ENCODE measurements at places on chromosomes 5 and 9.

- DNase-seq = no peak
Measured at GRCh38 chr9:84139296-84140070, 158.9 kb downstream of the RMI1 start.

DNA sequence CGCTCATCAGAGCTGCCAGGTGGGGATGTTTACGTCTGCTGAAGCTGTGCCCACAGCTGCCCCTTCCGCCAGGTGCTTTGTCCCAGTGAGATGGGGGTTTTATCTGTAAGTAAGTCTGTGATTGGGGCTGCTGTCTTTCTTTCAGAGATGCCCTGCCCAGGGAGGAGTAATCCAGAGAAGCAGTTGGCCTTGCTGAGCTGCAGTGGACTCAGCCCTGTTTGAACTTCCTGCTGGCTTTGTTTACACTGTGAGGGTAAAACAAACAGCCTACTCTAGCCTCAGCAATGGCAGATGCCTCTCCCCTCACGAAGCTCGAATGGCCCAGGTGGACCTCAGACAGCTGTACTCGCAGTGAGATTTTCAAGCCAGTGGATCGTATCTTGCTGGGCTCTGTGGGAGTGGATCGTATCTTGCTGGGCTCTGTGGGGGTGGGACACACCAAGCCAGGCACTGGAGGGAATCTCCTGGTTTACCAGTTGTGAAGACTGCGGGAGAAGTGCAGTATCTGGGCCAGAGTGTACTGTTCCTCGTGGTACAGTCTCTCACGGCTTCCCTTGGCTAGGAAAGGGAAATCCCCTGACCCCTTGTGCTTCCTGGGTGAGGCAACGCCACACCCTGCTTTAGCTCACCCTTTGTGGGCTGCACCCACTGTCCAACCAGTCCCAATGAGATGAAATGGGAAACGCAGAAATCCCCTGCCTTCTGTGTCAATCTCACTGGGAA lies 530.1 kb upstream of the DMAC1 start:
- no peak for DNase-seq

DNA sequence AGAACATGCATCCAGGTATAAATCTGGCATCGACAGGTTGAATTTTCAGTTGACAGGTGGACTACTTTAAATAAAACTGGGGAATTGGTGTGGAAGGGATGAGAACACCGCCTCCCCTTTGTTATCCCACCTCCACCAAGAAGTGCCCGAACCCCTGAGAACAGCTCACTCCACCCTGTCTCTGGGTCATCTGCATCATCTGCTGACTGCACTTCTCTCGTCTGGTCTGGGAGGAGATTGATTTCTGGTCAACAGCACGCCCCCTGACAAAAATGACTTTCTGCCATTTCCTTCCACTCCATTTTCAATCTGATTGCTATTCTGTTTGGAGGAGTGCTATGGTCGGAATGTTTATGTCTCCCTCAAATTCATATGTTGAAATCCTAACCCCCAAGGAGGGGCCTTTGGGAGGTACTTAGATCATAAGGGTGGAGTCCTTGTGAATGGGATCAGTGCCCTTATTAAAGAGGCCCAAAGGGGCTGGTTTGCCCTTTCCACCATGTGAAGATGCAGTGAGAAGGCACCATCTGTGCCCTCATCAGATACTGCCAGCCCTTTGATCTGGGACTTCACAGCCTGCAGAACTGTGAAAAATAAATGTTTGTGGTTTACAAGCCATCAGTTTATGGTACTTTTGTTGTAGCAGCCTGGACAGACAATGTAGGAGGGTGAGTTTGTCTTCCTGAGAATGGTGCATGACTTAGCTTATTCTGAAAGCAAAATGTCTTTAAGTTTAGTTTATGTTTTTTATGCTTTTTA lies 145.7 kb downstream of the EGFLAM start:
- DNase-seq = no peak

- no peak for DNase-seq
Measured at GRCh38 chr5:107576736-107577393, 93.9 kb downstream of the EFNA5 start.

- no peak for DNase-seq
Measured at GRCh38 chr9:68741704-68742332, 36.8 kb downstream of the PIP5K1B start.

All from GM12864 (cell line).